ENCODE measurements at places on chromosomes 4 and X.

DNA sequence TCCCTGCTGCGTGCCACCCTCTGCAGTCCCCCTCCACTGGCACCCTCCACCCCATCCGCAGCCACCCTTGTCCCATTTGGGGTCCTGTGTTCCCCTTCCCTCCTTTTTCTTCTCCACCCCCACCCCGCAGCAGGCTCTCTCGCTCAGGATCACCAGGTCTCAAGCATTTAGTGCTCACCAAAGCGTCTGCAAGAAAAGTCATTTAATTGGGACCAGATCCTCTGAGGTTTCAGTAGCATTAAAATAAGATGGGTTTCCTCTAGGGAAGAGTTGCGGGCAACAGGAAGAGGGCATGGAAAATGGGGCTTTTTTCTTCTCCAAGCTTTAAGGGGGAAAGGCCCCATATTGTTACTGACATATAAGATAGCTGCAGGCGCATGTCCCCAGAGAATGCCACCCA, 4.9 kb upstream of the HAUS7 start:
- DNase-seq: no peak

- no peak for DNase-seq
Measured at GRCh38 chrX:46256875-46257274, 288.3 kb downstream of the ZNF674 start.

DNA sequence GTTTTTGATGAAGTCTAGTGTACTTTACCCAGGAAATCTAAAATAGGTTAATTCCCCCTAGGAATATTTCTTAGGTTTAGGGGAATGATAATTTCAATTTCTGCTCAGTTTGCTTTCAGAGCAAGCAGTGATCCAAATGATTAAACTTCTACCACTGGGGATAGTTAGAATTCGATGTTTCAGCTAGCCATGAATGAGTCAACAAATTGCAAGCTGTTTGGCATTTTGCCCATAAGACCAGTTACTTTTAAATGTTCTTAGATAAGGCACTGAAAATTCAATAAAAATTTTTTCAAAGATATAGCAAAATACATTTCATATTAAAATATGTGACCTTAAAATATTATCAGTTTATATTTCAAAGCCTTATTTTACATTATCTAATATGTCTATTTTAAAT, 993.6 kb downstream of the ARAP2 start:
- DNase-seq: no peak

- no peak for DNase-seq
Measured at GRCh38 chr4:3039706-3040366, 34.5 kb downstream of the HTT-AS start.

GRCh38 chrX:65647801-65648200, 19.7 kb upstream of the MSN start:
- DNase-seq: no peak

Data from dermis blood vessel endothelial cell (primary cell).